AG09309 (cell line): ENCODE measurements at places on chromosomes 11 and 22.

DNA sequence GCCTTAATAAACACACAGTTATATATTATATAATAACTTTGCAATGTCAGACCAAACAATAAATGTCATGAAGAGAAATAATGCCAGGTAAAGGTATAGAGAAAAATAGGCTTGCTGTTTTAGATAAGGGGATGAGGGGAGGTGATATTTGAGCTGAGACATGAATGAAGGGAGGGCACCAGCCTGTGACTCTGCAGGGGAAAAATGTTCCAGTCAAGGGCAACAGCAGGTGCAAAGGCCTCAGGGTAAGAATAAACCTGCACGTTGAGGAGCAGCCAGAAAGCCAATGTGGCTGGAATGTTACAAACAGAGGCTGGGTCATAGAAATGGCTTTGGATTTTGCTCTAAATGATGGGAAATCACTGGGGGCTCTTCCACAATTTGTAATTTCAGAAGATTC, 519.6 kb downstream of the SOX6 start:
- DNase-seq = no peak

DNA sequence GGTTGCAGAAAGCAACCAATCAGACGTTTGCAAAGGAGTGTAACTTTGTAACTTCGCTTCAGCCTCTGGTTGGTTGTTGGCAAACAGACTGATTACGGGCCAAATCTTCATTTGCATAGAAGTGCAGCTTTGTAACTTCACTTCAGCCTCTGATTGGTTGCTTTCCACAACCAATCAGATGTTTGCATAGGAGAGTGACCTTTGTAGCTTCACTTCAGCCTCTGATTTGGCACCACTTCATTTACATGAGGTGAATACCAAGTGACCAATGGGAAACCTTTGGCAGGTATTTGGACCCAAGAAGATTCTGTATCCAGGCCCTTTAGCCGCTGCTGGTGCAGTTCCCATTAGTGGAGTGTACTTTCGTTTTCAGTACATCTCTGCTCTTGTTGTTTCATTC, 16.0 kb downstream of the USP47 start:
- DNase-seq = no peak

GRCh38 chr11:129779342-129779741, 36.3 kb upstream of the TMEM45B start:
- no peak for DNase-seq

- no peak for DNase-seq
Observed at GRCh38 chr11:90556606-90557005, 333.8 kb upstream of the CHORDC1 start.

DNA sequence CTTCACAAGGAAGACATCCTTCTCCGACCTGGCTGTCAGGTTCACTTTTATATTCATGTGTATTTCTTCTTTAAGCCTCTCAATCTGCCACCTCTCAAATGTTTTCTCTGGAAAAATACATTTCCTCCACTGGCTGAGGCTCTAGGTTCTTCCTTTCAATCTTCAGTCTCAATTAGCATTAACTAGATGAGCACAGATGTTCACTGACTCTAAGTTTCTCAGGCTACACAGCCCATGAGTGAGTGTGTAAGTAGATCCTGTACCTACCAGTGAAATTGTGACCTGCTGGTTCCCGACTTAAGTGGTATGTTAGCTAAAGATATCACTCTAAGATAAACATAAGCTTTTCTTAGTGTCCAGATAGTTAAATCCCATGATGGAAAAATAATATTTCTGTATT, 206.9 kb downstream of the ADAMTS15 start:
- no peak for DNase-seq

DNA sequence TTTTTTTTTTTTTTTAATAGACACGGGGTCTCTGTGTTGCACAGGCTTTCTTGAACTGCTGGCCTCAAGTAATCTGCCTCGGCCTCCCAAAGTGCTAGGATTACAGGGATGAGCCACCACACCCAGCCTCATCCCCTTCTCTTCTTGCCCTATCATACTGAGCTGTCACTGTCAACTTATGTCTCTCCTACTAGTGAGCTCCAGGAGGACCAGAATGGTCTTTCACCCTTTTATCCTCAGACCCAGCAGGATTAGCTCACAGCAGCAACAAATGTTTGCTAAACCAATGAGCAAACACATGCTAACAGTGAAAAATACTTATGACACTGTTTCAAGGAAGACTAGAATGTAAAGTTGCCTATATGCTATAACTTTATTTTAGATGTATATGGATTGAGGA, 6.4 kb upstream of the NXF1 start:
- DNase-seq = no peak

- no peak for DNase-seq
Observed at GRCh38 chr11:104369761-104370160, 205.8 kb upstream of the PDGFD start.

DNA sequence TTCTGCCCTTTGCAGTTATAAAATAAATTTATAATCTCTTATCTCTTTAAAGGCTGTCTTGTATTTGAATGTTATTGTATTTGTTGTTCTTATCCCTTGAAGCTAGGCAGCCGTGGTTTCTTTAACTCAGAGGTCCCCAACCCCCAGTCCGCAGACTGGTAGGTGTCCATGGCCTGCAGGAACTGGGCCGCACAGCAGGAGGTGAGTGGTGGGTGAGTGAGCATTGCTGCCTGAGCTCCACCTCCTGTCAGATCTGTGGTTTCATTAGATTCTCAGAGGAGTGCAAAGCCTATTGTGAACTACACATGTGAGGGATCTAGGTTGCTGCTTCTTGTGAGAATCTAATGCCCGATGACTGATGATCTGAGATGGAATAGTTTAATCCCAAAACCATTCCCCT, 380.0 kb upstream of the CCDC90B start:
- DNase-seq = no peak

GRCh38 chr11:10351435-10351764, 46.5 kb downstream of the ADM start:
- no peak for DNase-seq

DNA sequence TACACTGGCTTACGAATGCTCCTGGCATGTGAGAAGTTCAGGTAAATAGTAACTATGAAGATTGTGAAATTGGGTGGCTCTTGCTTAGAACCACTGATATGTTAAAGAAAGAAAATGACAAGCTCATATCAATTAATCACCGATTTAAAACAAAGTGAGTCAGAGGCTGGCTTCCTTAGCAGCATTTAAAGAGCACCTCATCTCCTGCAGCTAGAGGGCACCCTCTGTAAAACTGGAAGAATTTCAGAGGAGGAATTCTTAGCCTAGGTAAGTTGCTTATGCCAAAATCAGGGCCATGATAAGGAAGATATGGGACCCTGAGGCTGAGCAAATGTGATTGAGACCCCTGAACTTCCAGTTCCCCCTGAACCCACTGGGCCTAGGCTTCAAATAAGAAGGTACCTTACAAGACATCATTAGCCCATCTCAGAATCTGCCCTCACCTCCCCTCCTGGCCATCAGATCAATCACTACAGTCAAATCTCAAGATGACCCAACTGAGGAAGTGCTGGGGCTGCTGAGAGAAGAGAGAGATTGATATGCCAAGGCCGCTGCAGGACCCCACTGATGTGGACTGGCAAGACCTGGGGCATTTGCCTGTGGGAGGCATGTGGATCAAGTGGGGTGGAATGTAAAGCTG, 8.6 kb upstream of the CD3E start:
- DNase-seq = no peak

DNA sequence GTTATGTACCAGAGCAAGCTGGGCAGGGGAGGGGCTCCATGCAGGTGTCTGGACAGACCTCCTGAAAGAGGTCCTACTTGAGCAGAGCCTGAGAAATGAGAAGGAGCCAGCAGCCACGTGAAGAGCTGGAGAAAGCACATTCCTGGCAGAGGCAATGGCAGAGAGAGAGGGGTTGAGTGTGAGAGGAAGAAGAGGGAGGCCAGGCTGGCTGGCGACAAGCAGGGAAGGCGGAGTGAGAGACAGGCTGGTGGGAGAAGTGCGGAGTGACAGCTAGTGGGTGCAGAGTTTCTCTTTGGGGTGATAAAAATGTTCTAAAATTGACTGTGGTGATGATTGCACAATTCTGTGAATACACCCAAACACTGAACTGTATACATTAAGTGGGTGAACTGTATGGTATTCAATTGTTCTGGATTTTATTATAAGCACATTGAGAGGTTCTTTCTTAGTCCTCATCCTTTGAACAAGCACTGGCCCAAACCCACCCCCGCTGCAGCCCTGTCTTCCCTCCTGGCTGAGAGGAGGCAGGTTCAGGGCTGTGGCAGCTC, 29.4 kb downstream of the RPL27A start:
- DNase-seq = no peak

GRCh38 chr11:107621081-107621480, 30.1 kb downstream of the ELMOD1 start:
- no peak for DNase-seq

DNA sequence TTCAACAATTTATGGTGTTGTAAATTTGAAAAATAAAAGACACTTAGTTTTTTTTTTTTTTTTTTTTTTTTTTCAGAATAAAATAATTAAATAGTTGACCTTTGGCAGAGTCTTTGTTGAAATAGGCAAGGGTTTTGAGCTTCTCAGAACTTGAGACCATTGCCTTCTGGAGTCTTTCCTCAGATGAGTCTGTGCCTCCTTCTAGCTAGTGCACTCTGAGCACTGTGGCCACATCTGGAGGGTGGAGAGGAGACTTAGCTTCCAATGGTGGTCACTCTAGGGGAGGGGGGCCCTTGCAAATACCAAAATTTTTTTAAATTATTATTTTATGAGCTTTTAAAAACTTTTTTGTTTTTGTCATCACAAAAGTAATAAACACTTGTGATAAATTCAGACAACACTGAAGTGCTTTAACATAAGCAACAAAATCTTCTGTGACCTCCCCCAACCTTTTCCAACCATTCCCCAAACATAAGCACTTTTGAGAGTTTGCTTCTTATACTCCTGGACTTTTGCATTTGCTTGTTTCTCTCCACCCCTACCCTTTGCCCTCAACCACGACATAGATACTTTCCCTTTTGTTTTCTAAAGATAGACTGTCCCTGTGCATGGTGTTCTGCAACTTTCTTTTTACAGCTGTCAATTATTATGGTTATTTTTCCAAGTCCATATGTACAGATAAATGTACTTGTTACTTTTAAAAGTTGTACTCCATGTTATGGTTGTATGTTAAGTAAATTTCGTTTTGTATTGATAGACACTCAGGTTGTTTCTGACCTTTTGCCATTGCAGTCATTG, 41.1 kb downstream of the BMAL1 start:
- no peak for DNase-seq

DNA sequence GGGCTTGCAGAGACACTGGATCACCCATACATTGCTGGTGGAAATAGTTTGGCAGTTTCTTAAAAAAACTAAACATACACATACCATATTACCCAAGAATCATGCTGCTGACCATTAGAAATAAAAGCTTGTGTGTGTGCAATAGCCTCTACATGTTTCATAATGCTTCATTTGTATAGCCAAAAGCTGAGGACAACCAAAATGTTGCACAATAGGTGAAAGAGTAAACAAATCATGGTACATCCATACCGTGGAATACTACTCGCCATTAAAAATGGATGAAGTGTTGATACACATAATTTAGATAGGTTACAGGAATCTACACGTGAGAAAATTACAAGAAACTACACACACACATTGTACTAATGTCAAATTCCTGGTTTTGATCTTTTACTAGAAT, 6.5 kb downstream of the KBTBD3 start:
- no peak for DNase-seq

GRCh38 chr11:46356924-46357482, 9.7 kb downstream of the DGKZ start:
- DNase-seq = no peak

GRCh38 chr11:48043111-48043990, 63.0 kb downstream of the PTPRJ start:
- no peak for DNase-seq

DNA sequence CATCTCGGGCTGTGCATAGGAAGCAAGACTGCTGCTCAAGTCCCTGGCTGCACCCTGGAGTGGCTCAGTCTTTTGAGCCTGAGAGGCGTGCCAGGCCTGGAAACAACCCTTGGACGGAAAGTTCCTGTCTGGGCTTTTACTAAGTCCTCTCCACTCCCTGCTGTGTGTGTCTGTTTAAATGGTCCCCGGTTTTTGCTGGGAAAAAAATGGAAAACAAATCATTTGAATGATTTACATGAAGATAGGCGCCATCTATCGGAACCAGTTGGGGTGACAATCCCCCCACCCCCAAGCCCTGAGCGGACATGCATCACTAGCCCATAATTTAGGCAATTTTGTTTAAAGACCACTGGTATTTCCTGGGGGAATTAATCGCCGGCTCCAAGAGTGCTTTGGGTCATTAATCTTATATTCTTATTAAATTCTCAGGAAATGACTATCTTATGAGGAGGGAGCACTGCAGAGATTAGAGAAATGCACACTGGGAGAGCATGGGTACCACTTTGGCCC, 2.7 kb upstream of the GAB2 start:
- peak; percentile 75 for DNase-seq

GRCh38 chr11:19725379-19726079, 12.9 kb downstream of the NAV2 start:
- no peak for DNase-seq

GRCh38 chr11:97364047-97364446, 974.2 kb downstream of the JRKL start:
- no peak for DNase-seq

- DNase-seq = no peak
Observed at GRCh38 chr11:62333768-62334167, 3.5 kb upstream of the ASRGL1 start.

- DNase-seq = no peak
Observed at GRCh38 chr11:128915149-128915521, 24.0 kb downstream of the KCNJ5 start.

DNA sequence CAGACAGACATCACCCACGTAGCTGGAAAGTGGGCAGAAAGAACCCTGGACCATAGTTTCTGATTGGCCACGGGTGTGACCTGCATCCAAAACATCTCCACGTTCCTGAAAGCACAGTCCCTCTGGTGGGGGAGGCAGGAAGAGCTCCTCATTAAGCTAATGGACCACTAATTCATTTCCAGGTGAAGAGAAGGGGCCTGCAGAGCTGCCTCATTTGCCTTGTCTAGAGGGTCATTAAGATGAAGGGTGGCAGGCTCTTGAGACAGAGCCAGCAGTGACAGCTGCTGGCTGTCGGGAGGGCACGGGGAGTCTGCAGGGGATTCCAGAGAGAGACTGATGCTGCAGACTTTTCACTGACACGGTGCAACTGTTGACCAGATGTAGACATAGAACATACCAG, 149.6 kb upstream of the OPCML start:
- DNase-seq = no peak

- DNase-seq = no peak
Observed at GRCh38 chr22:48245196-48245485, 1482.7 kb downstream of the TBC1D22A start.

DNA sequence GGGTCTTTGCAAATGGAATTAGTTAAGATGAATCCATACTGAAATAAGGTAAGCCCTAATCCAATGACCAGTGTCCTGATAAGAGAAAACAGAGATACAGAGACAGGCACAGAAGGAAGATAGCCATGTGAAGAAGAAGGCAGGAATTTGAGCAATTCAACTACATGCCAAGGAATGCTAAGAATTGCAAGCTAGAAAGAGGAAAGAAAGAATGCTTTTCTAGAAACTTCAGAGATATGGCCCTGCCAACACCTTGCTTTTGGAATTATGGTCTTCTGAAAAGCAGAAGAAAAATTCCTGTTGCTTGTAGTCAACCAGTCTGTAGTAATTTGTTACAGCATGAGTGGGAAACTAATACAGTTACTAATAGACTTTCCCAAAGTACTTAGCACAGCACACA, 111.3 kb downstream of the SLC17A6 start:
- no peak for DNase-seq
